ENCODE measurements at places on chromosomes 7 and 10.

DNA sequence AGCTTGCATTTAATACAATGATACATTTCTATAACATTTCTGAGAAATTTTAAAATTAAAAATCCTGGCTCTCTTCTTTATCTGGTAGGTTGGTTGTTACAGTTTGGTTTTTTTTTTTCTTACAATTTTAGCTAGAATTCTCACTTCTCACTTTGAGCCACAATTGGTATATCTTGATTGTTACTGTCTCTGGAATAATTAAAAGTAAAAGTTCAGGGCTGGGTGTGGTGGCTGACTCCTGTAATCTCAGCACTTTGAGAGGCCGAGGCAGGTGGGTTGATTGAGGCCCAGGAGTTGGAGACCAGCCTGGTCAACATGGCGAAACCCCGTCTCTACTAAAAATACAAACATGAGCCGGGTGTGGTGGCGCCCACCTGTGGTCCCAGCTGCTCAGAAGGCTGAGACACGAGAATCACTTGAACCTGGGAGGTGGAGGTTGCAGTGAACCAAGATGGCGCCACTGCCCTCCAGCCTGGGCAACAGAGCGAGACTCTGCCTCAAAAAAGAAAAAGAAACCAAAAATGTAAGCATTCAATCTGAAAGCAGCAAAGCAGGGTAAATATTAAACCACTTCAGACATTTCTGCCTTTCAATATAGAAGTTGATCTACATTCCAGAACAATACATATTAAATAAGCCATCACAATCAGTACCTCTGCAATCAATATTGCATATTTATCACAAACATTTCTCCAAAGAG is 88.6 kb upstream of the PFKP start:
- DNase-seq, result no peak

- DNase-seq, result no peak
Observed at GRCh38 chr10:18505456-18506118, 145.8 kb downstream of the NSUN6 start.

DNA sequence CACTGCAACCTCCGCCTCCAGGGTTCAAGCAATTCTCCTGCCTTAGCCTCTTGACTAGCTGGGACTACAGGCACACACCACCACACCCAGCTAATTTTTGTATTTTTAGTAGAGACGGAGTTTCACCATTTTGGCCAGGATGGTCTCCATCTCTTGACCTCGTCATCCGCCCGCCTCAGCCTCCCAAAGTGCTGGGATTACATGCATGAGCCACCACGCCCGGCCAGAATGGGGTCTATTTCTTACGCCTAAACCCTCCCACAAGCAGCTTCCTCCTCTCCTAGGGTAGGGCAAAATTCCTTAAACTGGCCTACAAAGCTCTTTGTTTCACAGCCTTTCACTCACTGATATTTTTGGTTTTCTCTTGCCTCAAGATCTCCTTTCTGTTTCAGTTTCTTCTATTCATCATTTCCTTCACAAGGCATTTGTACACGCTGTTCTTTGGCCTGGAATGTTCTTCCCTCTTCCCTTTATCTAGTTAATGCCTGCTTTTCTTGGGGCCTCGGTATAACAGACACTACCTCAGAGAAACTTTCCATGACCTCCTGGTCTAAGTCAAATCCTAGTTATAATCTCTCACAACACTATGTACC is 6.7 kb downstream of the CPEB3 start:
- DNase-seq, result no peak

DNA sequence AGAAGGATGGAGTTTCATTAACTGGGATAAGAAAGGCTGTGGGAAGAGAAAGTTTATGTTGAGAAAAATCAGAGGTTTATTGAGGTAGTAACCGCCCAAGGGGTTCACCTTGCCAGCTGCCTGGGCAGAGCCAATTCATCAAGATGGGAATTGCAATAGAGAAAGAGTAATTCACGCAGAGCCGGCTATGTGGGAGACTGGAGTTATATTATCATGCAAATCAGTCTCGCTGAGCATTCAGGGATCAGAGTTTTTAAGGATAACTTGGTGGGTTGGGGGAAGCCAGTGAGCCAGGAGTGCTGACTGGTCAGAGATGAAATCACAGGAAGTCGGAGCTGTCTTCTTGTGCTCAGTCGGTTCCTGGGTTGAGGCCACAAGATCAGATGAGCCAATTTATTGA is 70.6 kb downstream of the MALRD1 start:
- DNase-seq, result no peak

DNA sequence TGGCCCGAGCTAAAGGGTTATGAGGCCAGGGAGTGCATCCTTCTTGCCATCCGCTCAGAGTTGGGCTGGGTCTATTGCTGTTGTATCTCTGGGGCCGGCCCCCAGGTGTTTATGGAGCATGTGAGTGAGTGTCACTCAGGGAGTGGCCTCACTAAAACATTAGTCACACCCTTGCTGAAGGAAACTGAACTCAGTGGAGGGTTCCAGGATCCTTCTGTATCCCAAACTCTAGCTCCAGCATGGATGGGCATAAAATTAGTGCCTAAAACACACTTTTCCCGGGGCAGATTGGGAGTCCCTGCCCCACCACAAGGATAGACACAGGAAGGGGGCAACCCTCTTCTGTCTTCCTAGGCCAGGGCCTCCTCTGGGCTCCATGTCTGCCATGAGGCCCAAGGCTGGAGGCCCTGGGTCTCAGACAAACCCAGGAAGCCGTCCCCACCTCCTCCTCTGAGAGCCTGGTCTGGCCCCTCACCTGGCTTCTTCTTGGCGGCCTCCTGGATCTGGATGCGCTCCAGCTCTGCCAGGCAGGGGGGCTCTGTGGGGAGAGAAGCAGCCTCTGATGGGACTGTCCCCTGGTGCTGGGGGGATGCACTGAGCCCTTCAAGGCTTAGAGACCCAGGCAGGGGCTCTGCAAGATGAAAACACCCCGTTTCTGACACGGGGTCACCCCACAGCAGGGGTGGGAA is 24.5 kb downstream of the SPOCK2 start:
- DNase-seq, result no peak

DNA sequence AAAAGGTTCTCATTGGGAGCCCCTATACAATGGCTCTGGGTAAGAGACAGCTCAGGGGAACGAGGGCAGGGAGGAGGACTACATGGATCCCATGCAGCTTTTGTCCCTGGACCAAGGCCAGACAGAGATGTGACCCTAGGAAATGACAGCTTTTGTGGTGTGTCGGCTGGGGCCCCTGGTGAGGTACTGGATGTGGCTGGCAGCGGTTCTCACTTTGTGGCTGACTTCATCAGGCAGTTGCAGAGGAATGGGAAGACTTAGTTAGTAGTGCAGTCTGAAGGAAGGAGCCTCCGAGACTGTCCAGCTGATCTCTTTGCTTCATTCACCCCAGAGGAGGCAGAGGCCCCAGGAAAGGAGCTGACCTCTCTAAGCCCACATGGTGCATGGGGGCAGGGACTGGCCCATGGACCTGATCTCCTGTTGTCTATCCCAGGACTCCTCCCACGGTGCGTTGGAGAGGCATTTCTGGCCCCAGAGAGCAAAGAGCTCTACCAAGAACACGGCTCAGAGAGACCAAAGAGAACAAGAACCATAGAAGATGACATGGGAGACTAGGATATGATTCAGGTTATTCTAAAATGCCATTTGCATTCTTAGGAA is 202.9 kb downstream of the RPS24 start:
- DNase-seq, result no peak

Data from stimulated activated CD8-positive, alpha-beta memory T cell treated with anti-CD3 and anti-CD28 coated beads, Interleukin-4, amount 100 ng/mL, for 48 hours (primary cell).